Stimulated activated CD8-positive, alpha-beta memory T cell treated with anti-CD3 and anti-CD28 coated beads, Interleukin-15, amount 100 ng/mL, for 24 hours (primary cell): ENCODE measurements at places on chromosomes 4 and X.

- DNase-seq = no peak
Observed at GRCh38 chr4:177220376-177220775, 89.3 kb upstream of the NEIL3 start.

DNA sequence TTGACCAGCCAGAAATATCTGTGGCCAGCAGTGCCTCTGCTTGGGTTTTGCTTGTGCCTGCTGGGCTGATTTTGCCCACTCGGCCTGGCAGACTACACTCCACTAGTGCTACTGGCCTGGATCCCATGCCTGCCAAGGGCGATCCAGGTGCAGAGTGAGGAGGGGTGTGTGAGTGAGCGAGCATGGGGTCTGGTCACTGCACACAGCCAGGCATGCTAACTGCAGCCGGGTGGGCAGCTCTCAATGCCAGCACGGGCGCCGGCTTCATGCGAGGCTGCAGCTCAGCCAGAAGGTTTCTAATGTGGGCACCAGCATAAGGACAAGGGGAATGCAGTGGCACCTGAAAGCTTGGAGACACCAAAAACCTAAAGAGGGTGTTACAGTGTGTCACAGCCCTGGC lies 1161.4 kb downstream of the FSTL5 start:
- no peak for DNase-seq

DNA sequence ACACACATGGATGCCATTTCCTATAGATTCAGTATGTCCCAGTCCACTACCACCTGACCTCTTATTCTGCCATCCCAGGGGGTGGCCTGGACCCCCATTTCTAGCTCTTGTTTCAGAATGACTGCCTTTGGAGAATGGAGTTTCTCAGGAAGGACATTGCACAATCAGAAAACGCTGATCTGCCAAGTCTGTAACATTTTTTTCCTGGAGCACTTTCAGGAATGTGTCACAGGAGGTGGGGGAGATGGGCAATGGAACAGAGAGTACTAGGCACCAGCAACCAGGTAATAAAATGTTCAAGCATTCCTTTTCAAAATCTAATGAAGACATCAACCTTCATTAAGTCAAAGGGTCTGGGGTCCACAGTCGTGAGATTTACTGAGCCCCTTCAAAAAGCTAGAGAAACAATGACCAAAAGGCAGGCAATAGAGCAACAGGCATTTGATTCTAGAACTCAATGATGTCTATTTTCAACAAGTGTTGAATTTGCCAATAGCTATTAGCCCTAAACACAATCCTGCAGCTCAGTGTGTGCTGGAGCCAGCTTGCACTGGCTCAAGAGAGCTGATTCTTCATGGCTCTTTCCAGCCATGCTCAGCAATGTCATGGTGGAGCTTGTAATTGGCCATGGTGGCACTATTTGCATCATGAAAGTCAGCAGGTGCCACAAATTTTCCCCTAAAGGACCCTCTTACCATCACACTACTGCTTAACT lies 87.1 kb downstream of the KDR start:
- no peak for DNase-seq

GRCh38 chr4:145487631-145488030 lies 6.0 kb downstream of the SMAD1 start:
- no peak for DNase-seq

- no peak for DNase-seq
Observed at GRCh38 chr4:185143601-185143969, 519 bp downstream of the SLC25A4 start.

DNA sequence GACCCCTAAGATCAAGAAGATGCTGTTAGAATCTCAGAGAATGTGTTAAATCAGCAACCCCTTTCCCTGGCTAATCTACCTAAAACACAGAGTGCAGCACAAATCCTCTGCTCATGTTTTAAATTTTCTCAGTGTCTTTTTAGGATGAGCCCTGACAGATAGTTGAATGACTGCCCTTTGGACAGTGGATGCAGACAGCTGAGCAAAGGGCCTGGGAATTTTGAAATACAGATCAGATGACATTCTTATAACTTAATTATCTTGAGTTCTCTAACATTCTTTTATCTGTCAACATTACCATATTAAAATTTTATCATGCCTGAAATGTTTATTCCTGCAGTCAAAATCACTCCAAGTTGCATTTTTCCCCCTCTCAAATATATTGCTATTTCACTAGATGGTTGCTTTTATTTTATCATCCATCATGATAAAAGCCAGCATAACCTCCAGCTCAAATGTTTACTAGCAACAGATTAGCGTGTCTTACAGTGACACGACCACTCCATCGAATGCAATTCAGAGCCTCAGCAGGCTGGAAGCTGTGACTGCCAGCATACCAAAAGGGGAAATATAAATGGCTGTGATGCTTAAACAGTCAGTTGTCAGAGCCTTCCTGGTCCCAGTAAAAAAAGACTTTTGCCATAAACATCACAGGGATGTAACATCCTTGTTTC lies 22.8 kb upstream of the ARHGAP24 start:
- DNase-seq = no peak

GRCh38 chrX:17878028-17878670 lies 17.1 kb upstream of the RAI2 start:
- DNase-seq = no peak

DNA sequence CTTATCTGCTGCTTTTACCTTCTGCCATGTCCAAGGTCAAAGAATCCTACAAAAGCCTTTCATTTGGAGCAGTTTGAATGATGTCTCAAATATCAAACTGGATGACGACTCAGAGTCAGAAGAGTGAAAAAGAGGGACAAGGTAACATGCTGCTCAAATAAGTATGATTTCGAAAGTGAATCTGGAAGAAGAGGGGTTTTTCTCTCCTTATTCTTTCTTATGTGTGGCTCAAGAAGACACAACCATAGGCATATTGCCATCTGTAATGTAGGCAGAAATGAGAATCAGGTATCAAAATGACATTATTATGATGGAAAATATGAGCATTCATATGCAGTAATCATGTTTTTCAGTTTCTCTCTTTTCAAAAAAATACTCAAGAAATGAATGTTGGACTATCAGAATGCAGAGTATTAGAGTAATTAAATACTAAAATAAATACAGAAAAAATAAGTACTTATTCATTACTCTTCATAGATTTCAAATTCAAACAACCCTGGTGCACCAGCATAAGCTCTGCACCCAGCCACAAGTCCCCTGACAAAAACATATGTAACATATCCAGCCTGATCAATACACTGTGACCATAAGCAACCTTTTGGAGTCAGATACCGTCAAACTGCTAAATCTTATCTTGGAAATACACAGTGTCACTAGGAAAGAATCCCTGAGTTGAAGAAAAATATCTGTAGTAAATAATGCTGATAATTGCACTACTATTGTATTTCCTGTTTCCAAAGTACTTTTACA lies 468.6 kb downstream of the INPP4B start:
- no peak for DNase-seq

GRCh38 chr4:82261084-82261483 lies 112.7 kb downstream of the HNRNPD start:
- DNase-seq = no peak

- no peak for DNase-seq
Observed at GRCh38 chr4:88759895-88760290, 62.3 kb upstream of the NAP1L5 start.

GRCh38 chrX:126170720-126171119 lies 4.6 kb upstream of the DCAF12L2 start:
- DNase-seq = no peak

- no peak for DNase-seq
Observed at GRCh38 chr4:130110189-130110588, 1014.2 kb downstream of the C4orf33 start.

DNA sequence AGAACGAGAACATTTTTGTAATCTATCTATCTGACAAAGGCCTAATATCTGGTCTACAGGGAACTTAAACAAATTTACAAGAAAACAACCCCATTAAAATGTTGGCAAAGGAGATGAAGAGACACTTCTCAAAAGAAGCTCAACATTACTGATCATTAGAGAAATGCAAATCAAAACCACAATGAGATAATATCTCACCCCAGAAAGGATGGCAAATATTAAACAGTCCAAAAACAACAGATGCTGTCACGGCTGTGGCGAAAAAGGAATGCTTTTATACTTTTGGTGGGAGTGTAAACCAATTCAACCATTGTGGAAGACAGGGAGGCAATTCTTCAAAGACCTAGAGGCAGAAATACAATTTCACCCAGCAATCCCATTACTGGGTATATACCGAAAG lies 2284.8 kb downstream of the ARAP2 start:
- DNase-seq = no peak

DNA sequence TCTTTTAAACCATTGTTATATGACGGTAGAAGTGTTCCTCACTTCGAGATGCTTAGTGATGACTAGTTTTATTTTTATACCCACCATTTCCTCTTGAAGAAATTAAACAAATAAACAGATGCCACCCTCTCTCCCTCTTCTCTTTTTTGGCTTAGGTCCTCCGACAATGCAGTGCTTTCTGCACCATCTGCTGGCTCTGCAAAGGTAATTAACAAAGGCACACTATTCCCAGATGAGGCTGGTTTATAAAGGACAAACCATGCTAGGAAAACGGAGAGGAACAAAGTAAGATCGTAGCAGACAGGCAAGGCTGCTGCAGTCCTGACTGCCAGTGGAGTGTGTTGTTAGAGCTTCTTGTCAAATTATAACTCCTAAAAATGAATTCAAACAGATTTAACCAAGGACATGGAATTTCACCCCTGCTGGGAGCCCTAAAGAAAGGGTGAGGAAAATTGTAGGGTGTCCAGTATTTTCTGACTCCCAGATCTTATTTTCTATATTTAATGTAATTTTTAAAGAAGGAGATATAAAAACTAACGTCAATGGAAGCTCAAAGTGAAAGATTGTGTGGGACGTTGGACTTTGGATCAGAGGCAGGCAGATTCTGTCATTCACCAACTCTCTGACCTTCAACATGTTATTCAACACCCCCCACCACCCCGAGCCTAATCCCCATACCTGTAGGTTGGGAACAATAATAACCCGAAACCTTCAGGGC lies 142.1 kb downstream of the CPEB2 start:
- DNase-seq = no peak
